Stimulated activated naive CD8-positive, alpha-beta T cell treated with anti-CD3 and anti-CD28 coated beads, Interleukin-15, Interleukin-2, amounts not matched to agents 100 U/mL and 50 U/mL, for 24 hours (primary cell): ENCODE measurements at places on chromosomes 3 and 15.
A peak's percentile ranks its signal among the peaks of the same experiment; 100 is the strongest.

DNA sequence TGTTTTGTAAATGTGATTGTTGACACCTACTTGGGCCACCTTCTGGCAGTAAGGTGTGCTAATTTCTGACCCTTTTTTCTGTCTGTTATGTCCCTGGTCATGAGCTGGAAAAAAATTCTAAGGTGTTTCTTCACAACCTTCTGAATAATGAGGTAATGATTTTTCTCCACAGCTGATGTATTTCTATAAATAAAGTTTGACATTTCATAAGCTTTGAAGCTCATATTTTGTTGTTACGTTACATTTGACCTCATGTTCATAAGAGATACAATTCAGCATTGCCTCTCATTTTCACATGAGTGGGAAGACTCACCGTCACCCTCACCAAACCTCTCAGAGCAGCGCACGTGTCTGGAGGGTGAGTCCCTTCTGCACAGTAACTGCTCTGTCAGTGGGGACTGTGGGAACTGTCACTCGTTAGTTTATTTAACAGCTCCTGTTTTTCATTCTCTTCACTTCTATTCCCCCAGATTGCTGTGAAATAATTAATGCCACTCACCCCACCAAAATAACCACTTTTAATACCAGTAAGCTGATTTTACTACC lies 140.9 kb downstream of the PLCL2 start:
- DNase-seq = peak; percentile 59

- no peak for DNase-seq
These were observed 7.0 kb upstream of the TMEM62 start for GRCh38 chr15:43126356-43126755.

DNA sequence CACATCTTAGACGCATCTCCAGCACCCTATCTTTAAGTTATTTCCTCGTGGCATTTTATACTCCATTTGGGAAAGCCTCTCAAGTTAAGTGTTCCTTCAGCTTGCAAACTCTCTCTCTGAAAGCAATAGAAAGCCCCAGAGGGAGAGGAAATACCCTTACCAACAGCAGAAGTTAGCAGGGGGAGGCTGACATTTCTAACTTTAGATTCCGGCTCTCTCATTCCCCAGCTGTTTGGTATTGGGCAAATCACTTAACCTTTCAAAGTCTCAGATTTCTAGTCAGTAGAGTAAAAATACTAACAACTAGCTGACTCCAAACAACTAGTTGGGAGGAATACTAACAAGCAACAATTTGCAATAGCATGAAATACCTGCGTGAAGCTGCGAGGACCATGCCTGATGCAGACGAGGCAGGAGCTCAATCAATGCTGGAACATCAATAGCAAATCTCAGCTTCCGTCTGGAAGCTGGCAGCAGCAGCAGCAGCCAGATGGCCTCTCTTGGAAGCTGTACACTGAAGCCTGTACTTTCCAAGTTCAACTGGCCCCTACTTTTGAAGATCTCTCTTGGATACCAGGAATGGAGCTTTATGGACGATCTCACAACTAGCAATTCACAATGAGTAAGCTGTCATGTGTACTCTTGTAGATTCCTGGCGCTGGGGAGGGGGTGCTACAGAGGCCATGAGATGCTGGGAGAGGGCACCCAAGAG lies 47.8 kb downstream of the THBS1 start:
- DNase-seq = no peak

DNA sequence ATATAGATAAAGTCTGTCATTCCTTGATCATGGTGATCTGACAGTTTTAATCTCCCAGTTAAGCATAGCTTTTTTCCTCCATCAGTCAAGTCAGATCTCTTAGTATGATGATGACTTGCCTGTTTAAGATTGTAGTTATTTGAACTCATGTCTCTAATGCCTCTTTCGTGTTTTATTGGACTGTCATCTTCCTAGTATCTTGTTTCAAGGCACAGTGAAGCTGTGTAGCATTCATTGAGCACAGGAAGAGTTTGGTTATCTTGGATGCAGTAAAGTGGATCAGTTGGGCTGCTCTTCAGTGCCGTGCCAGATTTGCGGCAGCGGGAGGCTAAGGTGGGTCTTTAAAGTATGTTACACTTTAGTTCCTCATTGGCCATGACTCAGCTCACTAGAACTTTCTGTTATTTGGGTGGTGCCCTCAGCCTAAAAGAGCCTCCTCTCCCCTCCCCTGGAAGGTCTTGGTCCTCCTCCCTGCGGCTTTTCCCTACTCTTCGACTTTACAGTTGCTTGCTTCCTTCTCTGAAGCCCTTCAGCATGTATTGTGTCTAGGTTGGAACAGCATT lies 45.7 kb upstream of the SKOR1 start:
- no peak for DNase-seq

DNA sequence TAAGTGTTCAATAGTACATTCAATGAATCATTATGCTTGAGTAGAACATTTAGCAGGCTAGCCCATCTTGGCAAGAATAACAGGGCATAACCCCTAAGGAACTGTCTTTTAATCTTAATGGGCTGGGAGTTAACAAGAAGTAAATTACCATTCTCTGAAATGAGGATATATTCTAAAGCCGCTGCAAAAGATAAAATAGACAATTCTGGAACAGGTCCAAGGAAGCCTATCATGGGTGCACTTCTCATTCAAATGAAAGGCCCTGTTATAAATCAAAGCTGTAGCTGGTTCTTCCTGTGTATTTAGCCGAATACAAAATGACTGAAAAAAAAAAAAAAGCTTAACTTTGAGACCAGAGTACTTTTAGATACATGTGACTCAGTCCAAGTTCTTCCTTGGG lies 15.6 kb downstream of the MTHFS start:
- DNase-seq = no peak

DNA sequence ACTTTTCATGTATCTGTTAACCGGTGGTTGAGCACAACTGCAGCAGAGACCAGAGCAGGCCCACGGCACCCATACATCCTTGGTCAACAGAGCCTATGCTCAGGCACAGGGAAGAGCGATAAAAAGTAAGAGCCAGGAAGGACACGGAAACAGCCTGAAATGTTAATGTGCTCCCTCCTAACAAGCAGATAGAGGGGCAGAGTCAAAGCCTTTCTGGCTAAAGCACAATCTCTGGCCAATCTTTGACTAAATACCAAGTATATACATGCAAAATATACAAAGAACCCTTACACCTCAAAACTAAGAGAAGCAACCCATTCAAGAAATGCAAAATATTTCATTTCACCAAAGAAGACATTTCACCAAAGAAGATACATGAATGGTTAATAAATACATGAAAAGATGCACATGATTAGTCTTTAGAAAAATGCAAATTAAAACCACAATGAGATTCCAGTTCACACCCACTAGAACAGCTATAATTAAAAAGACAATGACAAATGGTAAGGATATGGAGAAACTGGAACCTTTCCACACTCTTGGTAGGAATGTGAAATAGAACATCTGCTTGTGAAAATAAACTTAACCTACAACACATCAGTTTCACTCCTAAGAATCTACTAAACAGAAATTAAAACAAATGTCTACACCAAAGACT lies 88.0 kb downstream of the OSBPL10 start:
- DNase-seq = no peak

GRCh38 chr3:139935016-139935865 lies at the start of gene CLSTN2:
CLSTN2 (plus strand) TSS chr3:139935185.
- peak; percentile 29 for DNase-seq

DNA sequence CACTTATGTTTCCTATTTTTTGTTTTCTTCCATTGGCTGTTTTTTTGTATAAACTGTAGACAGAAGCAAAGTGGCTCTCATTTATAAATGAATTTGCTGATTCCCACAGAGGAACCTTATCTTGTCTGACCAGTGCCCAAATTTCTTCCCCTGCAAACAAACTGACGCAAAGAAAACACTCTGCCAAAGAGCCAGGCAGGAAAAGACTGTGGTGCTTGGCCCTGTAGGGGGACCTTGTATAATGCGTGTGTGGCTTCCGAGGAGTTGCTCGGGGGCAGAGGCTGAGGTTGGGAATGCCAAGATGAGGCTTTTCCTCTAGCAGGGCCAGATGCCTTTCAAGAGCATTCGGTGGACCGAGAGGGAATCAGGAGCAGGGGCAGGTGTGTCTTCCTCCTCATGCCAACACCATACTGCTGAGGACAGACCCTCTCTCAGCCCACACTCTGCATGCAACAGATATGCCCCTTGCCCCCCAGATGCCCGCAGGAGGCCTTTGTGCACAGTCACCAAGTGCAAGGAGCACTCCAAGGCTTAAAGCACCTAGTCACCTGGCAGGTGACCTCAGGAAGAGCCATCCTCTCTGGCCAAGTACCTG lies 104.3 kb upstream of the ABHD17C start:
- DNase-seq = no peak

GRCh38 chr15:98586066-98586465 lies 62.3 kb upstream of the IGF1R start:
- DNase-seq = no peak

DNA sequence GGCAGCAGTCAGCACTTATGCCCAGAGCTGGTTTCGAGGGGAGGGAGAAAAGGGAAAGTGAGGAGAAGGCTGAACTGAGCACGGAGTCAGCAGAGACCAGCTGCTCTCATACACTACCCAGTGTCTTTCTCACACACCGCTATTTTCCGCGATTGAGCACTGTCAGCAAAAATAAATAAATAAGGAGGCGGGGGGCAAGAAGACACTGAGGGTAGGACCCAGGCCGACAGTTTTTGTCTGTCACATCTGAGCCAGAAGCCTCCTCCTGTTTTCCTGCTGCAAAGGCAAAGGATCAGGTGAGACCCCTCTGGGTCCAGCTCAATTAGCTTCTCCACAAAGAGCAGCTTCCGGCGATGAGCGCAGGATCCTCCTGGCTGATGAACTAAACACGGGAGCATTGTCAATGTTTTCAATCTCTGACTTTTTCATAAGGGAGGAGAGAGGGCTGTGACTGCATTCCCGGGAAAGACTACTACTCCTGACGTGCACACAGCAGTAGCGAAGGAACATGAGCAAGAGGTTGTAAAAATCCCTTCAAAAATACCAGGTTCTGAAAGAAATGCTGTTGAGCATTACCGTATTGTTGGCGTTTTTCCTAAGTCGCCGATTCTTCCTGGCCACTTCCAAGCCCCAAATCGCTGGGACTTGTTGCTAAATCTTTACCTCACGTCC lies 1.3 kb downstream of the FRMD5 start:
- DNase-seq = no peak

DNA sequence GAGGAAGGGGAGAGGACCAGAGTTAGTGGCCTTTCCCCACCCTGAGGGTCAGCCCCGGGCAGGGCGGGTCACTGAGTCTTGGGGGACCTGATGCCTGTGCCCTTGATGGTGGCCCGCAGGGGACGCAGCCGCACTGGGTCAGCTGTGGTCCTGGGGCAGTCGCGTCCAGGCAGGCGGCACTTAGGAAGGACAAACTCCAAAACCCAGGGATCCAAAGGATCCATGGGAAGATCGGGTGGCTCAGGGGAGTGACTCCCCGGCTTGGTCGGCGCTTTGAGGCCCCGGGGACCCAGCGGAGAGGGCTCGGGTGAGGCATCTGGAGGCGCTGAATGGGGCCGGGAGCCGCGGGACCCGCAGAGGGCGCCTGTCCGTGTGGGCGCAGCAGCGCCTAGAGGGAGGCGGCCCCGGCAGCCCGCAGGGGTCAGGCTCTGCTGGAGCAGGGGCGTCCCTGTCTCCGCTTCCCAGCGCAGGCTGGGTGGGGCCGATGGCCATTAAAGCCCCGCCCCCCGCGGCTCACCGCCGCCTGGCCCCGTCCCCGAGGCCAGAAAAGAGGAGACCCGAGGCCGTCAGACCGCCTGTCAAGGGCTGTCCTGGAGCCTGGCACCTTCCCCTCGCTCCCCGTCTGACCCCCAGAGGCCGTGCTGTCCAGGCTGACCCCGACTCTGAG lies 17.5 kb downstream of the CIDEC start:
- DNase-seq = peak; percentile 44

GRCh38 chr3:38127611-38128302 lies 9.2 kb downstream of the ACAA1 start:
- no peak for DNase-seq

DNA sequence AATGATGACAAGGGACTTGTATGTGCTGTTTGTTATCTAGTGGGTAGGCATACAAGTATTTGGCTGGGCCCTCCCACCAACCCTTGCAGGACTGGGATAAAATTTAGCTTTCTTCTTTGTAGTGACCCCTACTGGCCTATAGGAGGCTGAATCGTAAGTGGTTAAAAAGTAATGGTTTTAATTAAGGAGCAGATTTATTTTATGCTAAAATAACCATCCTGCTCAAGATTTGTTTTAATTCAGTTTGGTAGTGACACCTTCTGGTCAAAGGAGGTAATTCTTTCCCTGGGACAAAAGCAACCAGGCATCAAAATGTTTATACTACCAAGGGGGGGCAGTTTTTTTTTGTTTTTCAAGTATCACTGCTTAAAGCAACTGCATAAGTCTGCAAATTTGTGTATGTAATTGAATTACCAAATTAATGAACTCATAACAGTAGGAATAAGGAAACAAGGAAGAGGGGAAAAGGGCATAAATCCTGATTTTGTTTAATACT lies 70.7 kb downstream of the TOP2B start:
- DNase-seq = no peak

DNA sequence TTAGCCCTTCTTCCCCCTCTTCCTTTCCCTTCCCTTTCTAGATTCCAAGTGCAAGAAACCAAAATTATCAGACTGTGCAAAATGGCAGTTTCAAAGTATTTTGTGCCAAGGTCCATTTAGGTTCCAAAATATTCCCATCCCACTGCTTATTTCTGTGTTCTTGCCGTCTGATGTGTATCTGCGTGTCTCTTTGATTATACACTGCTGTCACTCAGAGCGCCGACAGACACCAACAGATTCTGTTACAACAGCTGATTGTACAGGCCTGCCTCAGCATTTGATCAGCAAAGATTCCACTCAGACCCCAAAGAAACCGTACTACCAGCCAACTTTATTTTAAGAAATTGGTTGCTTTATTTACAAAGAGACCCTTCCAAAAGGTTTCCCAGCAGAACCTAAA lies 225.6 kb upstream of the SATB1 start:
- DNase-seq = no peak

DNA sequence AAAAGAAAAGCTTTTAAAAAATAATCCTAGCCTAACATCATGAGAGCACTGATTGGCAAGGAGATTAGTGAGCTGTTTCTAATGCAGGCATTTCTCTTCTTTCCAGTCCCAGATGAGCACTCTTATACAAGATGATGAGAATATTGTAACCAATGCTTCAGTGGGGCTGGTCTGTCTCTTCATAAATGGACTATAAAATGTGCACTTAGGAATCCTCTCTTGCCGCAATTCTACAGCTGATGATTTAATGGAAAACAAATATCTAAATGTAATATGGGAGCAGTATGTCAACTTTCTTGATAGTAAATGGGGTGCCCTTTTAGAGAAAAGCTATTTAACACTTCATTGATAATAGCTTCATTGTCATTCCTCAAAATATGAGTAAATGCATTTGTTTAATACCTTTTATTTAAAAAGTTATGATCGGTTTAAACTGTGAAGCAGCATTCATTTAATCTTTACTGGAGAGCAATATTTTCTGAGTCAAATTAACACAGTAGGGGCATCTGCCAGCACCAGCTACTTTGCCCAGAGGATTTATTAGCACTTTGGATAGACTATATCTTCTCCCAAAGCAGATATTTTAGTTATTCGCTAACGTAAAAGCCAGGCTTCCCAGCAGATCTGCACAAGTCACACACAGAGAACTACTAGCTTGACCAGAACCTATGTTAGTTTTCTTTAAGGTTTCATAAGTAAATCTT lies 985.9 kb downstream of the DIPK2A start:
- DNase-seq = no peak
